ENCODE measurements at places on chromosomes 5 and 9. TPM values are rescaled to one million over a fixed set of nuclear protein-coding genes. Genes with fewer than 3 reads are reported as not detected.

The GRM6 gene
- not detected for total RNA-seq

The LHX6 gene
- total RNA-seq: 2.3 TPM

The PCDHGB3 gene
- 5.4 TPM for total RNA-seq

The CCL21 gene
- total RNA-seq: 2.1 TPM

The GRXCR2 gene
- total RNA-seq: 8.0 TPM

The PFN3 gene
- not detected for total RNA-seq

The TMEM232 gene
- total RNA-seq: 3.3 TPM

The GRIA1 gene
- 0.44 TPM for total RNA-seq

The AFAP1L1 gene
- 45.0 TPM for total RNA-seq

The CNTNAP3B gene
- total RNA-seq: 19.1 TPM

- DNase-seq: no peak
Measured at GRCh38 chr9:94894094-94894699, 167.7 kb downstream of the AOPEP start.

GRCh38 chr9:2377834-2378233 is 243.8 kb upstream of the VLDLR start:
- no peak for DNase-seq

GRCh38 chr9:136968333-136969127 is 8.8 kb upstream of the PTGDS start:
- no peak for DNase-seq

DNA sequence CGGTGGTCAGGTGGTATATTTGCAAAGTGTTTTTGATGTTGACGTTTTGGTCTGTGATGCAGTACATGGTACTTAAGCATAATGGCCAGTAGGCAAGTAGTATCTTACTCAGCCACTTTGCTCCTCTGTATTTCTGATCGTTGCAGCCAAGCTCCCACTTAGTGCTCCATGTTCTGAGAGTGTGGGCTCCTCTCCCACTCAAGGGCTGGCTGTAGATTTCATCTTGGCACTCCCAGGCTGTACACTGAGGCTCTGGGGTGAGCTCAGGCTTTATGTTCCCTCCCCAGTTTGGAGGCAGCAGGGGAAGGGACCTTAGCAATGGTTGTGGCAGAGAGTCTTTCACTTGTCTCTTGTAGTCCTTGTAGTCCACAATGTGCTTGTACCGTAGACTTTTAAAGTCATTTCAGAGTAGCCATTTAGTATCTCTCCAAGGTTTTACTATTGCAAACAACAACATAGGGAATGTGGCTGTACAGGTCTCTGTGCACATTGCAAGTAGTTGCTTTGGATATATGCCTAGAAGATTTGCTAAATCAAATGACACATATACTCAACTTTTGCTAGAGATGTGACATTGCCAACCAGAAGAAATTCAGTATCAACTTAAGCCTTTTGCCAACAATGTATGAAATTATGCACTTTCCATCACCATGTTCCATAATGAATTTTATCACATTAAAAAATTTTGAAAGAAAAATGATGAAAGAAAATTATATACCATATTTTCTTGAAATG is 304.3 kb upstream of the CTNND2 start:
- DNase-seq: no peak

- no peak for DNase-seq
Measured at GRCh38 chr5:370311-370958, 48.9 kb downstream of the AHRR start.

- DNase-seq: no peak
Measured at GRCh38 chr9:123406691-123407216, 50.8 kb downstream of the CRB2 start.

GRCh38 chr5:154522284-154522683 is 44.3 kb upstream of the HAND1 start:
- DNase-seq: no peak

DNA sequence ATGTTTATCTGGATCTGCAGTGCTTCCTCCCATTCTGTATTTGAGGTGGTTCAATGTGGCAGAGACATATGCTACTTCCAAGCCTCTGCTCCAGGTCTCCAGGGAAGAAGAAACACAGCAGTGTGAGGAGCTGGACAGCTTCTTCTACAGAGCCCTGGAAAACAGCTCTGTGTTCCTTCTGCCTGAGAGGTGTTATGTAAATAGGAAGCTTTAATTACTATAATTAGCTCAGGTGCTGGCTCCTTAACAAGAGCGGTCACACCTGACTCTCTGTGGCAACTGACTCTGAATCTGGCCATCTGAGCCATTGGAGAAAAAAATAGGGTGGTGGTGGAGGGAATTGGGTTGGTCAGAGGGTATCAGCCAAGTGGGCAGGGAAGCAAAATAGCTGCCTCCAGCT is 332.4 kb upstream of the BRINP1 start:
- no peak for DNase-seq

DNA sequence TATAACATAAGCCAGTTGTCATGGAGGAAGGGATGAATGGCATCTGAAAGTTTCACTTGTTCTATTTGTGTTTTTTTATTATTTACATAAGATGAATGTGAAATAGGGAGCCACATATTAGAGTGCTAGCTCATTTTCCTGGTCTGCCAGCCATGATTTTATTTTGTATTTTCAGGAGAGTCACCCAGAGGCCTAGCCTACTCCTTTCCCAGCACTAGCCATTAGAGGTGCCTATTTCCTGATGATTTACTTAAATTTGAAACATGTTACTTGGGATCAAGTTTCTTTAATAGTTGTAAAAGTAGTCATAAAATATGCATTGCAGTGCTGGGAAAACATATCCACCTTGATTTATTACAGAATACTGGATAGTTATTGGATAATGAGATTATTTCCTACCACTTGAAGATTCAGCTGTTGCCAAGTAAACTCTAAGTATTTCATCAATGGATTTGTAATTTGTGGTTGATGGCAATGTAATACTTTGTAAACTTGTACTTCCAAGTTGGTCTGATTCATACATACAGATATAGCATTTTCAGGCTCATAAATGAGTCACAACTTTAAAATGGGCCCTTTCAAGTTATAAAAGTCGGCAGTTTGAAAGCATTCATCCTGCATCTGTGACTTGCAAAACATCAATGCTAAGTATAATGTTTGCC is 50.8 kb downstream of the KCNN2 start:
- no peak for DNase-seq

- DNase-seq: no peak
Measured at GRCh38 chr5:6378766-6379103, 388 bp upstream of the MED10 start.

- no peak for DNase-seq
Measured at GRCh38 chr9:89361031-89361430, 42.7 kb downstream of the SECISBP2 start.

DNA sequence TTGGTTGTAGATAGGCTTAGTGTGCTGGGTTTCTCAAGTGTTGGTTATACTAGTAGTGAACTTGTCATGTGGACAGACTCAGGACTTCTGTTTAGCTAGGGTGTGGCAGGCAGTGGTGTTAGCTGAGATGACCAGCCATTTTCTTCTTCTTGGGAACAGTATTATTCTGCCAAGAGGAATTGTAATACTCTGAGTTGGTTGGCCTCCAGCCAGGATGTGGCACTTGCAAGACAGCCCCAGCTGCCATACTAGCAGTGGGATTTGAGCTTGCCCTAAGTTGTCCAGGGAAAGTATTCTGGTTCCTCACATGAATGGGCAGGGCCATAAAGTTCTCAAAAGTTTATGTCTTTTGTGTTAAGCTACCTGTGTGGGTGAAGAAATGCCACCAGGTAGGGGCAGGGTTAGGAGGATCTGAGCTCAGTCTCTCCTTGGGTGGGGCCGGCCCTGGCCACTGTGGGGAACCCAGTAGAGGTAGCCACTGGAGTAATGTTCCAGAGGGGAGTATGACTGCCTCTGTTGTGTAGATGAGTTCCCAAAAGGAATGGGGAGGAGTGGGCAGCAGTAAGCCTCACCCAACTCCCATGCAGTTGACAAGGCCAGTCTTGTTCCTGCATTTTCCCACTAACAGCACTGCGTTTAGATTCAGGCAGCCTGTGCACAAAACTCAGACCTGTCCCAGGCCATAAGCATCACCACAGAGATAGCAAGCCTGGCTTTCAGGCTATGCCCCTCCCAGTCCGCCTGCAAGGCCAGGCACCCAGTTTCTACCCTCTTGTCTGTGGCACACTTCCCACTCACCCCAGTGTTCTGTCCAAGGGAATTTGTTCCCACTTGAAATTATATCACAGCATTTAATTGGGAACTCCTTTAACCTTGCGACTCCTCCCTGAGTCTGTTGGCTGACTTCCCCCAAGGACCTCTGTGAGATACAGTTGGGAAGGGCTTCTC is 250.7 kb downstream of the ANXA1 start:
- no peak for DNase-seq

DNA sequence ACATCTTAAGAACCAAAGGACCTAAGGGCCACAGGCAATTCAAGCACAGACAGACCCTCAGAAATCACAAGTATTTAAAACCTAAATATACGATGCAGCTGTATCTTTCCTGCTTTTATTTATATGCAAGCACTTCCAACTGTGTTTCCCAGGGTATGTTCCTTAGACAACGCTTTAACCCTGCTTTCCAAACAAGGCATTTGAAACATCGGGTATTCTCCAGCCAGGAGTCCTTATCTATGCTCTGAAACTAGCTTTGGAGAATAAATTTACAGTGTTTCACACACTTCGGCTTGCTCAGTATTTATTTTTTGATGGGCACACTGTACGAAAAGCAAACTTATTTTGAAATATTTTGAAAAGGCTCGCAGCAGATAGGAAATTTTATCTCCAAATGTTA is 13.5 kb downstream of the NR6A1 start:
- no peak for DNase-seq

DNA sequence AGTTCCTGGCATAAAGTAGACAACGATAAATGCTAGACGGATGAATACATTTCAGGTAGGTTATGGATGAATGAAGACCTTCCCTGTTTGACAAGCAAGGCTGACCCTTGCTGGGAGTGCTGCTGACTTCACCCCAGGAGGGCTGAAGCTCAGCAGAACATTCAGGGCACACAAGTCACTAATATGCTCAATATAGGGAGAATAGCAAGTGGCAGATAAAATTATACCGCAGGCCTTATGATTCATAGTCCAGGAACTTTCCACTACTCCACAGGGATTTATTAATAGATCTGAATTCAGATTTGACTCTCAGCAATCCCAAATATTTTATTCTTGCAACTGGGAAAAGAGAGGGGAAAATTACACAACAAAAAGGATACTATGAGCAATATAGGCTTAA is 38.2 kb upstream of the GRAMD2B start:
- no peak for DNase-seq

DNA sequence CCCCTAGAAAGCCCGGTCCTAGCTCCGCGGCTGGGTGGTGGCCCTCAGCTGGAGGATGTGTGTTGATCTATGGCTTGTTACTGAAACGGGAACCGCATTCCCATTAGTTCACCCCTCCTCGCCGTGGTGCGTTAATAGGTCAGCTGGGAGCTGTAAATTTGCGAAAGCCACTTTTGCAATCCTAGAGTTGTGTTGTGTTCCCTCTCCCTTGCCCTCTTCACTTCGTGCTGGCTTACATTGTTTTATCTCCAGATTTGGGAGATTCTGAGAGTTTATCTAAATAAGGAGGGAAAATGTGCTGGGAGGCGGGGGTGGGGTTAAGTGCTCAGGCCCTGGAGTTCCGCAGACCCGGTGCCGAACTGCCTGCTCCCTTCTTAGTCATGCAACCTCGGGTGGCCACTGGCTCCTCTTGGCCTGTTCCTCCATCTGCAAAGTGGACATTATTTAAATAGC is 62.8 kb downstream of the HMCN2 start:
- no peak for DNase-seq

- DNase-seq: no peak
Measured at GRCh38 chr9:5429873-5430564, 7.7 kb downstream of the PLGRKT start.

GRCh38 chr9:114314881-114315722 is 7.8 kb upstream of the ORM1 start:
- no peak for DNase-seq

DNA sequence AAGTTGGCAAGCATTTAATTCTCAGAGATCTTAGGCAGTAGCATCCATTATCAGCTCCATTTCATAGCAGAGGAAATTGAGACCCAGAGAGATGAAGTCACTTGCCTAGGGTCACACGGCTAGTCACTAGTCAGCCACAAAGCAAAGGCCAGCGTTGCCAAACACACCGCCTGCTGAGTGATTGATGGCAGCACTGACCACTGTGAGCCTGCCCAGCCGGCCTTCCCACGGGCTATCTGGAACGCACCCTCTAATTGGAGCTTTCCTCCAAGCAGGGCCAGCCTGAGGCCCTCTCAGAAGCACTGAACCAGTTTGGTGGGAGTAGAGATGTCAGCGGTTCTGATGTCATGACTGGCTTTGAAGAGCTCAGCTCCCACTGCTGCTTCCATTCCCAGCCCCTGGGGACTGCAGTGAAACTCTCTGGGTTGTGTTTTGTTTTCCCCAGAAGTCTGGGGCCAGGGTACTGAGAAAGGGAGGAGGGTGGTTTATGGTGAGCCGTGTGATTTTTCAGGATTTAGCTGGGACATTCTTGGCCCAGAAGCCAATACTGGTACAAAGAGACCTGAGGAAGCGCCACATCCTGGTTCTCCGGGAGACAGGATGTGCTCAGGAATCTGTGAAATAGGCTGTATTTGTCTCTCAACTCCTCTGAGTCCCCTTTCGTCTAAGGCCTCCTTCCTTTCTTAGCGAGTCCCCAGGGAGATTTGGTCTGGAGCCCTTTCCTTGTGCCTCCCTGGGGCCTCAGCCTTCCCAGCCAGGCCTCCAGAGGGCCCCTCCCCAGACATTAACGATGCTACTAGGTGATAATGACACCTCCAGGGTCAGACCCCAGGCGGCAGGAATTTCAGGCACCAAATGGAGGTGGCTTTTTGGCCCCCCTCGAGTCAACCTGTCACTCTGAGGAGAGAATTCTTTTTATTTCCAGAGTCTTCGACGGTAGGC is 44.5 kb downstream of the SPRY4 start:
- DNase-seq: peak; percentile 91

DNA sequence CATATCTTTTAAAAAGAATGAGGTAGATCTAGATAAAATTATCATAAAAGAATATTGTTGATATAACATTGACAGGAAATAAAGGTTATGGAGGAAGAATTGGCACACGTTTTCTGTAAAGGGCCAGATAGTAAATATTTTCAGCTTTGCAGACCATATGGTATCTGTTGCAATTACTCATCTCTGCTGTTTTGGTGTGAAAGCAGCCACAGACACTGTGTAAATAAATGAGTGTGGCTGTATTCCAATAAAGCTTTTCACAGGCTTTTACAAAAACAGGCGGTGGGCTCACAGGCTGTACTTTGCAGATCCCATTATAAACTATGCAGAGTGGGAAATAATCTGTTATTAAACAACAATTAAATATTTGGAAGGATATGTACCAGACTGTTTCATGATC is 87.4 kb downstream of the SGCD start:
- DNase-seq: no peak

GRCh38 chr5:2185646-2186471 is 303.1 kb upstream of the IRX4 start:
- DNase-seq: no peak

GRCh38 chr9:19533373-19533772 is 124.6 kb downstream of the ACER2 start:
- no peak for DNase-seq

GRCh38 chr5:73443829-73444498 is 4.6 kb downstream of the FOXD1 start:
- no peak for DNase-seq

DNA sequence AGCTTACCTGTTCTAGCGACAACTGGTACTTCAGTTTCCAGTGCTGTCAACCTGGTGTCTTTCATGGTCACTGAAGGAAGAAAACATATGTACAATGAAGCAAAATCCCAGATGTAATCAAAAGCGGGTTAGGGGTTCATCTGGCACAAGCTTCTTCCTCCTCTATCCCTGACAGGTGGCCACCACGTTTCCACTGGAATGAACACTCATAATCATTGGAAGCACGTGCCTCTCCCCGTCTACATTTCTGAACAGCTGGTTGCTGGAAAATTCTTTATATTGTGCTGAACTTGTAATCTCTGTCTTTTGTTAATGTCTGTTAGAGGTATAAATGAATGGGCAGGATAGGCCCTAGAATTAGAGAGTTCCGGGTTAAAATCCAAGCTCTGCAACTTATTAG is 9.4 kb downstream of the TSC1 start:
- DNase-seq: no peak

Data from right cardiac atrium (tissue), 5 donors.